Renal cortex interstitium (tissue), 15 donors: ENCODE measurements at places on chromosomes 2 and 18. TPM values are rescaled to one million over a fixed set of nuclear protein-coding genes. Genes with fewer than 3 reads are reported as not detected.

Gene LINC00305
- 3.3 TPM for polyA plus RNA-seq

Gene BBS5
- polyA plus RNA-seq = 20.3 TPM

Gene OTOS
- polyA plus RNA-seq = 0.43 TPM

Gene B3GNT7
- polyA plus RNA-seq = 3.9 TPM

Gene FHOD3
- polyA plus RNA-seq = 40.1 TPM

Gene DLGAP1
- polyA plus RNA-seq = 6.1 TPM

Gene ANO7
- 3.8 TPM for polyA plus RNA-seq

Gene RBM44
- 0.70 TPM for polyA plus RNA-seq

Gene KYNU
- 7.5 TPM for polyA plus RNA-seq

Gene NRP2
- polyA plus RNA-seq = 69.1 TPM

Gene C1QL2
- not detected for polyA plus RNA-seq

Gene SPC25
- polyA plus RNA-seq = 16.1 TPM

Gene KCNF1
- polyA plus RNA-seq = 1.00 TPM

Gene CDH2
- 80.9 TPM for polyA plus RNA-seq

Gene DAPL1
- 46.8 TPM for polyA plus RNA-seq

Gene HOXD11
- polyA plus RNA-seq = 72.7 TPM

Gene SPATA3
- polyA plus RNA-seq = not detected

Gene EPHA4
- polyA plus RNA-seq = 58.4 TPM

Gene VIT
- polyA plus RNA-seq = not detected

Gene COLEC11
- 1.5 TPM for polyA plus RNA-seq

Gene SLC9A4
- polyA plus RNA-seq = 5.9 TPM

Gene IL1R2
- 0.36 TPM for polyA plus RNA-seq

Gene TSPYL6
- polyA plus RNA-seq = not detected

Gene MSTN
- 2.6 TPM for polyA plus RNA-seq

Gene SLC23A3
- 17.6 TPM for polyA plus RNA-seq

Gene RNPEPL1
- 24.1 TPM for polyA plus RNA-seq

Gene UPP2
- polyA plus RNA-seq = 9.3 TPM

Gene SKOR2
- not detected for polyA plus RNA-seq

Gene C2orf74
- polyA plus RNA-seq = 35.9 TPM

Gene FAP
- polyA plus RNA-seq = 11.6 TPM

Gene NCKAP5
- polyA plus RNA-seq = 7.3 TPM

Gene TFCP2L1
- 61.0 TPM for polyA plus RNA-seq

Gene GNLY
- 0.27 TPM for polyA plus RNA-seq
